Choroid plexus epithelial cell (primary cell): ENCODE measurements at places on chromosomes 1 and 21.

GRCh38 chr1:46205791-46206190 lies 2.7 kb downstream of the LURAP1 start:
- no peak for DNase-seq

DNA sequence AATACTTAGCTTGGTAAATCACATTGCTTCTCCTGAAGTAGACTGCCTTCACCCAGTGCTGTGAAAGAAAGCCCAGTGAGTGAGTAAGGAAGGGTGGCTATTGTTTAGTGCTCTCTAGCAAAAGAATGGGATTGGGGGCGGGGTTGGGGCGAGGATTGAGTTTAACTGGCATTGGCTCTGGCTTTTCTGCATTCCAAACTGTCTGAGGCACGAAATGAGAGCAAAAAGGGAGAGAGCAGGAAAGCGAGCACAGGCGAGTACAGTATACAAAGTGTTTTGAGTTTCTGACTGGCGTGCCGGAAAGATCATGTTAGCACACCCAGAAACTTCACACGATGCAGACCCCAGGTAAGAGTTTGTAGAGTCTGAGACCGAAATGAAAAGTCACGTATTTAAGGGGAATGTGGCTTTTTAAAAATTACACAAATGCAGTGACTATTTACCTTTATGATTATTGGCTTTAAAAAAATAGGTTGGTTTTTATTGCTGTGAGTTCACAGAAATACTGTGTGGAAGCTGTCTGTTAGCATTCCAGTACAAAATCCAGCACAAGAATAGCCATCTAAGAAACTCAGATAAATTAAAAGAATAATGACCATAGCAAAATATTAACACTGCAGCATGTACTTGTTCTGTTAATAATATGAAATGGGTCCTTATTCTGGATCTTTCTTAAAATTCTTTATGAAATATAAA lies 155.4 kb downstream of the CLEC20A start:
- DNase-seq, result peak; percentile 80

GRCh38 chr1:112527266-112528010 lies 18.7 kb downstream of the WNT2B start:
- peak; percentile 96 for DNase-seq

DNA sequence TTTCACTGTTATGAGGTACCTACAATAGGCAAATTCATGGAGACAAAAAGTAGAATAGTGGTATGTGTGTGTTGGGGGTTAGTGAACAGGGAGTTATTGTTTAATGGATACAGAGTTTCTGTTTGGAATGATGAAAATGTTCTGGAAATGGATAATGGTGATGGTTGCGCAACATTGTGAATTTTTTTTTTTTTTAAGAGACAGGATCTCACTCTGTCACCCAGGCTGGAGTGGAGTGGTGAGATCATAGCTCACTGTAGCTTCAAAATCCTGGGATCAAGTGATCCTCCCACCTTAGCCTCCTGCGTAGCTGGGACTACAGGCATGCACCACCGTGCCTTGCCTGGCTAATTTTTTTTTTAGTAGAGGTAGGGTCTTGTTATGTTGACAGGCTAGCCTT lies 34.5 kb upstream of the TRABD2B start:
- DNase-seq, result peak; percentile 39

GRCh38 chr1:234917495-234918180 lies 211.0 kb downstream of the TOMM20 start:
- no peak for DNase-seq

DNA sequence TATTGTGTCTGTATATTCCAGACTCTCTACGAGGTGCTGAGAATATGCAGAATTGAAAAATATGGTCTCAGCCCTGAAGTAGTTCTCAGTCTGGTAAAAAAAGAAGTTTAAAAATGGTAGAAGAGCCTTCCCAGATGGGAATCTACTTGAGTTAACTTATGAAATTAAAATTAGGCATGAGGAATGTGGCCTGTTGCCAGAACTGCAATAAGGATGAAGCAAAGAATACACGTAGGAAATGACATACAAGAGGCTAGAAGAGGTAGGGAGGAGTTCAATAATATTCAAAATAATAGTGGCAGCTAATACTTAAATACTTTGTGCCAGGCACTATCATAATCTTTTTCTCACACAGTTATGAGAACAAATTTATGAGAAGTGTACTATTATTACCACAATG lies 6.3 kb downstream of the ASPM start:
- DNase-seq, result peak; percentile 80

GRCh38 chr1:26358411-26359384 lies 4.8 kb upstream of the CRYBG2 start:
- DNase-seq, result no peak

DNA sequence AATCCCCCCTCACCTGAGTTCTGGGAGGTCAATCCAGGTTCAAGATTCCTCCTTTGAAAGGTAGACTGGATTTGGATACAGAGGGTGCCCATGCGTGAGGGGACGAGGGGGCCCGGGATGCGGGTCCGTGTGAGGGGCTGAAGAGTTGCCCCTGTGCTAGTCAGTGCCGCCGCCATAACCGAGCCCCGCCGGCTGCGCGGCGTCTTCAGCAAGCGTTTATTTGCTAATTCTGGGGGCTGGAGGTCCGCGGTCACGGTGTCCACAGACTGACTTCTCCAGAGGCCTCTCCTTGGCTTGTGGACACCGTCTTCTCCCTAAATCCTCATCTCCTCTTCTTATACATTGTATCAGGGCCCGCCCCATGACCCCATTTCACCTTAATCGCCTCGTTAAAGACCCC lies 20.9 kb upstream of the SAMD11 start:
- DNase-seq, result no peak

DNA sequence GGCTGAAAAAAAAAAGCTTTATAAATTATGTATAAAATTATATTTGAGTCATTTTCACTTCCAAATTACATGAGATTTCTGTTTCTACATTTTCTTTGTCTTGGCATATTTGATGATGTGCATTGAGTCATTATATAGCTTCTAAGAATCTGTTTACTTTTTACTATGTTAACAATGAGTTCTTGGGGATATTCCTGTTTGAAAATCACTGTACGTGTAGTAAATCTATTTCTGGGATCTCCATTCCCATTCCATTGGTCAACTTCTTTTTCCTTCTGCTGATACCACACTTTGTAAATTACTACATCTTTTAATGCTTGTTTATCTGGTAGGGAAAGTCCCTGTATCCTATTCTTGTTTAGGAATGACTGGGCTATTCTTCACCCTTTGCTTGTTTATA lies 43.6 kb downstream of the TNFRSF9 start:
- DNase-seq, result no peak

DNA sequence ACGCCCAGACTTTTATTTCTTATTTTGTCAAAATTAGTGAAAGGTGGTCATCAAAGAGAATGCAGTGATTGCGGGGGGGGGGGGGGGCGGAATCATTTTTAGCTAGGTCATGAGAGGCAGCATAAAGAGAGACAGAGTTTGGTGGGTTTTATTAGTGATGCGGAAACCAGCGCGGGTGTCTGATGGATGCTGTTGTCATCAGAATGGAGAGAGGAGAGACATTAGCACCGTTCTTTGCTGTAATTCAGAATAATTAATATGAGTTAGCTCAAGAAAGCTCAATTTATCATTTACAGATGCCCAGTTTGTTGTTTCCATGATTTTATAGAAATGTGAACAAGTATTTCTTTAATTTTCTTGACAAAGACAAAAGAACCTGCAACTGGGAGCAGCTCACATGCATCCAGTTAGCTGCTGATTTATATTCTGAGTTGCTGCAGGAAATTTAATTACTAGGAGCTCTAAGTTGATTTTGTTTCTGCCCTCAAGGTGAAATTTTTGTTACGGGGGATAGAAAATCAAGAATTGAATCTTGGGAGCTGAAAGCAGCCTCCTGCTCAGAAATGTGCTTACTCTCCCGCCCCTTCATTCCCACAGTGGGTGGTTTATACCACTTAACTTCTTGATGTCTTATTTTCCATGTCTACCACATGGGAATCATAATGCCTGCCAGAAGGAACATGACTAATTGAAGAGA lies 133.4 kb upstream of the MAP1LC3C start:
- no peak for DNase-seq

- DNase-seq, result no peak
These were observed 35.5 kb upstream of the RUNX3 start for GRCh38 chr1:24965571-24965930.

DNA sequence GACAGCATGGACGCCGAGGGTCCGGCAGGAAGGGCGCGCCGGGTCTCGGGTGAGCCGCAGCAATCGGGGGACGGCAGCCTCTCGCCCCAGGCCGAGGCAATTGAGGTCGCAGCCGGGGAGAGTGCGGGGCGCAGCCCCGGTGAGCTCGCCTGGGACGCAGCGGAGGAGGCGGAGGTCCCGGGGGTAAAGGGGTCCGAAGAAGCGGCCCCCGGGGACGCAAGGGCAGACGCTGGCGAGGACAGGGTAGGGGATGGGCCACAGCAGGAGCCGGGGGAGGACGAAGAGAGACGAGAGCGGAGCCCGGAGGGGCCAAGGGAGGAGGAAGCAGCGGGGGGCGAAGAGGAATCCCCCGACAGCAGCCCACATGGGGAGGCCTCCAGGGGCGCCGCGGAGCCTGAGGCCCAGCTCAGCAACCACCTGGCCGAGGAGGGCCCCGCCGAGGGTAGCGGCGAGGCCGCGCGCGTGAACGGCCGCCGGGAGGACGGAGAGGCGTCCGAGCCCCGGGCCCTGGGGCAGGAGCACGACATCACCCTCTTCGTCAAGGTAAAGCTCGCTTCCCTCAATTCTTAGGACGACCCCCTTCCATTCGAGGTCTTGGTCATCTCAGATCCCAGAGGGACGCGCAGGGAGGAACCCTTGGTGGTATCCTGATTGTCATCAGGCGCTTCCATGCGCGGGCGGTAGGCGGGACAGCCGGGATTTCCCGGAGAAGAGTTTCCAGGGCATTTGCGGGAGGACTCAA lies 1.6 kb downstream of the CLIC6 start:
- no peak for DNase-seq

GRCh38 chr21:28154121-28154520 lies 838.6 kb downstream of the LTN1 start:
- peak; percentile 8 for DNase-seq

GRCh38 chr1:198856601-198857000 lies 217.8 kb downstream of the PTPRC start:
- no peak for DNase-seq

DNA sequence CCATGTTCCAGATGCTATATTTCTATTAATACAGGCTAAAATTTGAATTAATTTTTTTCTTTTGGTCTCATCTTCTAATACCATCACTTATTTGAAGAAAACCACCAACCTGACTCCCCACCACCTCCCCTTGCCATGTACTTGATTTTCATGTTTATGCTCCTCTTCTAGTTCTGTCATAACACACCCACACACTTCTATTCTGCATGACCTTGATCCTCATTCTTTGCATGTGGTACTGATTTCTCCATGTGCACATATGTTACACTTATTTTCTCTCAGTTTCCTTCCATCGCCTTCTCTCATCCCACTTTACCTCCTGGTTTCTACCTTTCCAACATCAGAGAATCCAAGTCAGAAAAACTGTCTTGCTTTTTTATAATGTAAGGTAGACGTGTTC lies 78.9 kb upstream of the ARID1A start:
- no peak for DNase-seq

GRCh38 chr1:100611086-100611485 lies 73.1 kb downstream of the GPR88 start:
- no peak for DNase-seq

DNA sequence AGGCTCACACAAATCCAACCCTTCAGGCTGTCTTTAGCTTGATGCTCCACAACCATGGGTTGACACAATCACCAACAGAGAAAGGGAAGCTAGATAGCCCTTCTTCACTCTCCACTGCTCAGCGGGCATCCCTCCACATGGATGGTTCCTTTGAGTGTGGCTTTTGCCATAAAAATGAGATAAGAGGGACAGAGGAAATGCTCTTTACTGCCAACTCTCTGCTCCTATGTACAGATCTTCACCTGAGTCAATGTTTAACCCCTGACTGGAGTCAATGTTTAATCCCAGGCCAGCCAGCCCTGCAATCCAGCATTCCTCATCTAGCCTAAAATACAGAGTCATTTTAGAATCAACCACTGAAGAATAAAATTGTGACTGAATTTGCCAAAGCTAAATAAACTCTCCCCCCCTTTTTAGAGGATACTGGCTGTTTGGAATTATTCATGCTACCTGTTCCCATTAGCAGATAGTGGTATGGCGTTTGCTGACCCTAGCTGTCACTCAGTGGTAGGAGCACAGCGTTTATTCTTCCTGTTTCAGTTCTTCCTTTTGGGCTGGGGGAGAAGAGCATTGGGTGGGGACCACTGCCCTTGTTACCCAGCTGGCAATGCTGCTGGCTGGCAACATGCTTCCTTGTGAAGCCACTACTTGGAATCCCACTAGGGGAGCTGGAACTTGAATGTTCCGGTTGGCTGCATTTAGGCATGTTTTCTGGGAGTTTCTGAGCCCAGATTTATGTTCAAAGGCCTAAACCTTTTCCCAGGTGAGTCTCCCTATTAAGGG lies 5.2 kb upstream of the PIGR start:
- DNase-seq, result no peak

DNA sequence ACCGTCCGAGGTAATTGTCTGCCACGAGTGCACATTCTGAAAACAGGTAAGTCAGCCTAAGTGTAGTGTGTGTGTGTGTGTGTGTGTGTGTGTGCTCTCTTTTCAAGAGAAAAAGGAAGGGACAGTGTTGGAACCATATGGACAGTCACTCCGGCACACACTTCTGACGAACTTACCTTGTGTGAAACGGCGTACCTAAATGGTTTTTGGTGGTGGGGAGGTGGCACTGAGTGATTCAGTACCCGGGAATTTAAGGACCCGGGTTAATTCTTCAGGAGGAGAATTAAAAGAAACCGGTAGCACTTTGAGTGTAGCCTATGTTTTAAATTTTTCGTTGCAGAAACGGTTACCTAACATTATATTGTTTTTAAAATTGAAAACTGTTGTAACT lies 286 bp downstream of the ODR4 start:
- DNase-seq, result no peak

DNA sequence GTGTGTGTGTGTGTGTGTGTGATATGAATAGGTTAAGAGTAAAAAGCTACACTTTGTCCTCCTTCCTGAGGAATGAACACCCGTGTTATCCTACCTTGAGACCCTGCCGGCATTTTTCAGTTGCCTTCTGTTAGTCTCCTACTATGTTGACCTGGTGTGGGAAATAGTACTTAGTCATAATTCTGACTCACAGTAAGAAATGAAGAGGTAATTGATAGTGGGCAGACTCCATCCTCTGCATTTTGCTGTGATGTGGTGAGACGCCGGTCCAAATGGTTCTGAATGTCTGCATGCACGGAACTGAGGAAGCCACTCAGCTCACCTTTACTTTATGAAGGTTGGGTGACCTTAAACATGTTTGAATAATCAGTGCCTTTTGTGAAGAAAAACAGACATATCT lies 12.6 kb downstream of the CD101 start:
- peak; percentile 22 for DNase-seq

- peak; percentile 48 for DNase-seq
These were observed at the start of gene YOD1 for GRCh38 chr1:207051191-207051943. Gene YOD1 (minus strand): TSS chr1:207051208. CDS start chr1:207051030, 178 bp downstream.

GRCh38 chr1:89553157-89553556 lies 28.5 kb downstream of the LRRC8B start:
- DNase-seq, result no peak

GRCh38 chr1:46072975-46073374 lies 59.5 kb downstream of the PIK3R3 start:
- no peak for DNase-seq
